ENCODE measurements at places on chromosomes 3 and 15.

DNA sequence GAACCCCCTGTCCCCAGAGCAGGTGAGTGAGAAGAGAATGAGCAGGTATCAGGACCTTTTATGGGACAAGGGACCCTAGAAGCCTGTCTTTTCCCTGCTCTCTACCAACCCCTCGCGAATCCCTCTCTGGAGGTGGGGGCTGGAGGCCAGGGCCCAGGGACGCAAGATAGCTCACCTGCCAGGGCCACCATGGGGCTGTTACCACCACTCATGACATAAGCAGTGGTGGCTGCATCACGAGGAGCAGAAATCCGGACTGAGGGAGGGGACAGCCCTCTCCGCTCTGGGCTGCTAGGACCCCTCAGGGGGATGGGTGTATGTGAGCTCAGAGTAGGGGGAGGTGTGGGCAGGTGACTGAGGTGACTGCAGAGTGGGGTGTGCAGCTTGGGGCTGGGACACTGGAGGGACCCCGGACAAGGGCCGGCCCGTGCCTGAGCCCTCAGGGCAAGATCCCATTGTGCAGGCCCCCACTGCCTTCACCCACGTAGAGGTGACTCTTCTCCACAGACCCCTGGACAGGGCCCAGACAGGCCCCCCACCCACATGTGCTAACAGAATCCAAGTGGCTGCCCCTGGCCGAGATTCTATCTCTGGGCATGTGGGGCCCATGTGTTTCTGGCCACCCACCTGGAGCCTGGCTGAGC is 190.6 kb downstream of the TBC1D2B start:
- DNase-seq, result no peak

- DNase-seq, result peak; percentile 7
Measured at GRCh38 chr15:89621547-89621946, 33.7 kb downstream of the KIF7 start.

GRCh38 chr3:183106635-183107034 is 7.3 kb upstream of the MCCC1 start:
- DNase-seq, result no peak

DNA sequence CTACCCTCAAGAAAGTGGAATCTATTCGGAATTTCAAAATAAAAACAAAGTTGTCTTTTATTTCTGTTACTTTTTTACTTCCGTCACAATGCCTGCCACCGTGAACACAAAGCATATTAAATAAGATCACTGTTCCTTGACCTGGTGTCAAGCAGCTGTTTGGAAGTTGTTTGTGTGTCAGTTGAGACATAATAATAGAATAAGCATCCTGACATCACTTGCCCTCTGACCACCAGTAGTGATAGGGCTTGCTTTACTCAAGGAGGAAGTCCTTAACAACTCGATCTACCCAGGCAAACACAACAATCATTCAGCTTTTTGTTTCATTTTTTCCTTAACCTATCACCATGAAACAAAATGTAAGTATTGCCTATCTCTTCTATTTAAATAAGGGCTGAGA is 454.4 kb upstream of the RASGRP1 start:
- no peak for DNase-seq

Data from AG20443 (cell line).